ENCODE measurements at places on chromosomes 1 and 21.

DNA sequence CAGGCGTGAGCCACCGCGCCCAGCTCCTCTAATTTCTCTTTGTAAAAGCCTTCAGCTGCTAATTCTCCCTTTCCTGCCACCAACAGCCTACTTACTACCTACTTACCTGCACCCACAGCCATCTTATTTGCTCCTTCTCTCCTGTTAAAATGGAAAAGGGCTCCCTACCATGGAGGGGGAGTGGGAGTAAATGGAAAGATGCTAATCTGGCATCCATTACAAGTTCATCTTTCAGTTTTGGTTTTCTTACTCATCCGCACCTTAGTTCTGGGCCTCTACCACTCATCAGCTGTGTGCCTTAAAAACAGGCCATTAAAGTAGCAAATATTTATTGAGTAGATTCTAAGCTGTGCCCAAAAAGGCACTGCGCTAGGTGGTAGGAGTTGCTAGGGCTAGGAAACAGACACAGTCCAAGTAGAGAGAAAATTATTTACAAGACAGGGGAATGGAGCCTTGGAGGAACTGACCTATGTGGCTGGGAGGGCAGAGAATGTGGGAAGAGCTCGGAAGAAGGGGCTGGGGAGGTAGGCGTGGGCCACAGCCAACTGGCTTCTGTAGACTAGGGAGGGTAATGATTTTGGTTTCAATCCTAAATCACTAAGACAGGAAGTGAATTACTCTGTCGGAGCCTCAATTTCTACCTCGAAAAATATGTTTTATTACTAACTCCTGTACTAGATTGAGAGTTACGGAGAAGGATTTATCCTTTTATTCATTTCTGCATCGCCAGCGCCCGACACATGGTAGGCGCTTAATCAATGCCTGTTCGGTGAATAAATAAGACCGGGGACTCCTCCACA is 685 bp upstream of the DDI2 start:
- no peak for DNase-seq

- DNase-seq, result no peak
These were observed 41.3 kb upstream of the EIF4G3 start for GRCh38 chr1:21217812-21218596.

DNA sequence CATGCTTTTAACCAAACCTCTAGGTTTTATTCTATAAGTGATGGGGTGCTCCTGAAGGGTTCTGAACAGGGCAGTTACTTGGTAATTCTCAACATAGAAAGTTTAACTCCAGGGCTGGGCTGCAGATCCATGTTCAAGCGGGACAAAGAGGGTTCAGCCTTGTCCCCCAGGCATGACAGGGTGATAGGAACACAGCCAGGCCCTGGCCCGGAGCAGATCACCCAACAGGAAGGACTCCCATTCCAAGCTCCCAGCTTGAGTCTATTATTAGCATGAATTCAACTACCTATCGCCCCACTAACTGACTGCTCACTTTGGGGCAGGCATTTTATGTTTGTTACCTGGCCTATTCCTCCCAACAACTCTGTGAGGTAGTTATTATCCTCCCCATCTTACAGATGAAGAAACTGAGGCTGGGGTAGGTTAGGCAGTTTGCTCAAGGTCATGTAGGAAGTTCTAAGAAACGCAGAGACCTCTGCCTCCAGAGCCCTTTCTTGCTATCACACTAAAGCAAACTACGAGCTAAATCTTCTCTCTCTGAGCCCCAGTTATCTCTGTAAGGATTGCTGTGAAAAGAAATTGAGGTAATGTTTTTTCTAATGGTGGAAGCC is 14.5 kb downstream of the ASAP3 start:
- DNase-seq, result no peak

GRCh38 chr1:27097484-27097917 is 57.4 kb downstream of the SLC9A1 start:
- peak; percentile 43 for DNase-seq

- no peak for DNase-seq
These were observed 36.2 kb upstream of the TMEM125 start for GRCh38 chr1:43233631-43234030.

- peak; percentile 19 for DNase-seq
These were observed 1.4 kb downstream of the LRRC41 start for GRCh38 chr1:46301808-46302640.
